ENCODE measurements at places on chromosomes 6 and 20.

DNA sequence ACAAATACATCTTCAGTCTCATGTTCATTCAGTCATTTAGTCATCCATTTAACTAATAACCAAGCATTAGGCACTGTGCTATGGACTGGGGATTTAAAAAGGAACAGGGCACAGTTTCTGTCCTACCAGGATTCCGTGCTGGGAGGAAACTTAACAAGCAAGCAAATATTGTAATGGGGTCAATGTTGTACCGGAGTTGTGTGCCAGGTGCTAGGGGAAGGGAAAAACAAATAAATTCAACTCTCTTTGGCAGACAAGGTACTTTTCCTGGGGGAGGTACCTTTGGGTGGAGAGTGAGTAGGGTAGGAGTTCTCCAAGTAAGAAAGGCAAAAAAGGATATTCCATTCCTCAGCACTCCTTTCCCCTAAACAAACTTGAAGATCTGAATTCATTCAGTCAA lies 90.3 kb downstream of the OLIG3 start:
- no peak for DNase-seq

GRCh38 chr6:22668717-22669116 lies 99.4 kb downstream of the HDGFL1 start:
- no peak for DNase-seq

DNA sequence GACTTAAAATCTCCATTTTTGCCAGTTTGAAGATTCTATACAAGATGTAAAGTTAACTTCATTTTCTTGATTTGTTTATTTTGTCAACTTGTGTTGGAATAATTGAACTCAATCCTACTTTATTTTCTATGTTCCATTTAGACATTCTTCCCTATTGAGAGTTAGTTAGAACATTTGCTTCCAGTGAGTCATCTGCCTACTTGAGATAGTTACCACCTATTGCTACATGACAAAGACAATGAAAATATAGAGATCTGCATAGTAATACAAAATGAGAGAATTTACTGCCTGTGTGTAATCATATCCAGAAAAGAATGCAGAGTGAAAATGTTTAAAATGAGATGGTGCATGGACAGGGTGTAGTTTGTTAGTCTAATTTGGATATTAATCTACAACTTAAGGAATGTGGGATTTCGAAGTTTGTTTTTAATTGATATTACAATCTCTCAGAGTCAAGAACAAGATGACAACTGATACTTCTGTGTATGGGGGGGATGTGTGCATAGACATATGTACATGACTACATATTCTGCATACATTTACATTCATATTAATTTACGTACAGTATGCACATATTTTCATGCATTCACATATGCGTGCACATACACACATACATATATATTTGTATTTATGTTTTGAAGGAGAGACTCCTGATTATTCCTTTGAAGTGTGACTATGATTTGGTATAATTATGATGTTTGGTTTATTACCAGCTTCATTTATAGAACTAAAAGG lies 420.1 kb downstream of the NKAIN2 start:
- no peak for DNase-seq

DNA sequence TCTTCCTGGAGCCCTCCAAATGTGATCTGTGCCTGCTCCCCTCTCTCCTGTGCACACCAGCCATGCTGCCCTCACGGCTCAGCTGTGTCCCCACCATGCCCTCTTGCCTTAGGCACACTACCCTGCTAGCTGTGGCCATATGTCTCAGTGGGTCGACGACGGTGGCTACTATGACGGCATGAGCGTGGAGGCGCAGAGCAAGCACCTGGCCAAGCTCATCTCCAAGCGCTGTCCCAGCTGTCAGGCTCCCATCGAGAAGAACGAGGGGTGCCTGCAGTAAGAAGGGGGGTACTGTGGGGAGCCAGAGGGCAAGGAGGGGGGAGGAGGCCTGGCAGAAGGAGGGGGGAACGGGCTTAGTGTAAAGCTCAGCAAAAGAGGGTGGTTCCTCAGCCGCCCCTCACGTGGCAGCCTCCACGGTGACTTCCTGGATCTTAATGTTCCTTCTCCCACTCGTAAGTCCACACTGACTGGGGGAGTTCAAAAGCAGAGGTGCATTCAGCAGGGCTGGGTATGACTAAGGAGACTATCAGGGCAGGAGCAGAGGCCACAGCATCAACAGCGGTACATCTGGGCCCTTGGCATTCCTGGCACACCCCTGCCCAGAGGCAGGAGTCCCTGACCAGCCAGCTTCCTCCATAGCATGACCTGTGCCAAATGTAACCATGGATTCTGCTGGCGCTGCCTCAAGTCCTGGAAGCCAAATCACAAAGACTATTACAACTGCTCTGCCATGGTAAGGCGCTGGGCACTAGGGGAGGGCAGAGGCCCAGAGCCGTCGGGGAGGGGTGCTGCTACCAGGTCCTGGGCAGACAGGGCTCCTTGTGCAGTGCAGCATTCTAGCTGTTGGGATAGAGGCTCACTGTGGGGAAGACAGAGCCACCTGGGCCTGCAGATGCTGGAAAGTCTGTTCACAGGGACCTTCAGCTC lies 8.0 kb downstream of the DNPH1 start:
- DNase-seq = no peak

DNA sequence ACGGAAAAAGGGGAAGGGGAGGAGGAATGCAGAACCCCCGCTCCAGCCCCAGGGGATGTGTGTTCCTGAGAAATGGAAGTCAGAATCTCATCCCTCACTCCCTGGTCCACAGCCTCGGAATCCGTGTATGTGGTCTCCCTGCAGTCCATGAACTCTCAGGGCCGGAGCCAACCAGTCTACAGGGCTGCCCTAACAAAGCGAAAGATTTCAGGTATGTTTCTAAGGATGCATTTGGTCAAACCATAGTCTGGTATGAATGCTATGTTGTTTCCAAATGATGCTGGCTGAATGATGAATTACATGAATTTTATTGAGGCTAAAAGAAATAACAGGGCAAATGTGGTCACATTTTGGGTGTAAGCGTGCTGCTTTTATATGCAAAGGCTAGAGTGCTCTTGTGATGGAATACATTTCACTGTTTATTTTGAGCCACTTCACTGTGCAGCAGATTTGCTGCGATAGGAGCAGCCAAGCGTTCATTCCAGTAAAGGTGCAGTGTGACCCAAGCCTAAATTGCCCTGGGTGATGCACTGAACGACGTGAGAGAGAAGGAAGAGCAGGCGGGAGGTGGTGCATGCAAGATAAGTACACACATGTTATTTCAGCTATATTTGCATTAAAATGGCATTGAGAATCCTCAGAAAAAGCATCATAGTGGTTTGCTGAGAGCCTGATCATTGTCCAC lies 52.4 kb downstream of the FNDC1 start:
- DNase-seq = no peak

DNA sequence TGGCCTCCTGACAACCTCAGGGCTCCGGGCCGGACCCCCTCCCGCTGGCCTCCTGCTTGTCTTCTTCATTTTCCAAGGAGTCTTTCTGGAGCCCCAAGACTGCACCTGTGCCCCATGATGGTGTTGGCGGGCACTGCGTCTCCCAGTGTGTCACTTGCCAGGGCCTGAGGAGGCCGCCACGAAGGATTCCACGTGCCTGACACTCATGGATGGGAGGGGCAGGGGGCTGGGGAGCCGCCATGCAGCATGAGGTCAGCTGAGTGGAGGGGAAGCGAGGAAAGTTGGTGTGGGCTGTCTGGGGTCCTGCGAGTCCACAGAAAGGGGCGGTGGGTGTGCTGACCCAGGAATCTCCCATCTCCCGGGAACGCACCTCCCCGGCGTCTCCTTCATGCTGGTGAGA lies 165.7 kb downstream of the SMOC2 start:
- no peak for DNase-seq

DNA sequence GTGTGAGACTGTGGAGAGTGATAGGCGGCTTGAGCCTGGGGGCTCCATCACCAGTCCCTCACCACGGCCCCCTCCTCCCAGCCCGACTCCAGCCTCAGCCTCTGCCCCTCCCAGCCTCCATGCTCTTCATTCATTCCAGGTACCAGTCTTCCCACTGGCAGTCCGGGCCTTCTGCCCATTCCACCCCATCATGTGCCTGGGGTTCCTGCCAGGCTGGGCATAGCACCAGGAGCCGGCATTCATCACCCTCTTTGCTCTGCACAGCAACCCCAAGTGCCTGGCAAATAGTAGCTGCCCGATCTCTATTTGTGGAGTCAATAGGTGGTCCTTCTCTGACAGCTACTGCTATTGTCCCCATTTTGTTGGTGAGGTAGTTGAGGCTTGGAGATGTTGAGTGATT lies 39.6 kb upstream of the GTSF1L start:
- DNase-seq = no peak

- no peak for DNase-seq
Measured at GRCh38 chr6:111739257-111739696, 133.6 kb upstream of the TRAF3IP2 start.

- no peak for DNase-seq
Measured at GRCh38 chr20:8057871-8058270, 38.3 kb upstream of the TMX4 start.

GRCh38 chr6:36886950-36887618 lies 1.3 kb downstream of the C6orf89 start:
- DNase-seq = no peak

DNA sequence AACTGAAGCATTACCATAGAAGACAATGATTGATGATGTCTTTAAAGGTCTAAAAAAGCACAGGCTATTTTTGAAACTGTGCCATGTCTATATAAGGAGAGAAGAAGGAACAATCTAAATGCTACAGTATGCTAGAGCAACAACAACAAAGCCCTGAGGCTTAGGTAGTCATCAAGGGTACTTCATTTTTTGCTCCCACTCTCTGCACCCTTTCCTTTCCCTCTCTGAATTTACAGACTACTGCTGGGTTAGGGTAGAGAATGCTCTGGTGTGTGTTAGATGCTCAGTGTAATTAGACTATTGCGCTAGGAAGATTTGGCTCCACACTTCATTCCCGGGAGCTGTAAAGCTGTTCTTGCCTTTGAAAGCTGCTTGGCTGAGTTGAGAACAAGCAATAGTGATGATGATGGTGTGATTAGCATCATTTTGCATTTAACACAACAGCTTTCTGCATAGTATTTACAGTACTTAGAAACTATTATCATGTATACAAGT lies 1262.5 kb upstream of the CITED2 start:
- no peak for DNase-seq

GRCh38 chr6:111367393-111368088 lies 115.5 kb downstream of the REV3L start:
- DNase-seq = no peak

DNA sequence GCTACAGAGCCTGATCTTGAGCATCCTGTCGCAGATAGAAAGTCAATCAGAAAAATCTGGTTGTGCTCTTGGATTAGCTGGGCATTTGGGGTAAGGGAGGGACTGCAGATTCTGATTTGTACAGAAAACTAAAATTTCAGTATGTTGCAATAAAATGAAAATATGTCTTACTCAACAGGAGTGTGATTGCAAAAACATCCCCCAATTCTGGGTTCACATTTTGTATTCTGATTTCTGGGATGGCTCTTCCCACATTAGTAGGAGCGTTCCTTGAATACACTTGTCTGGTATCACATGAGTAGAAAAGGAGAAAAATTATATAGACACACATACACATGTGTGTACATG lies 40.5 kb downstream of the PANK2 start:
- DNase-seq = no peak

GRCh38 chr6:113366505-113366904 lies 490.6 kb upstream of the MARCKS start:
- DNase-seq = no peak

- DNase-seq = no peak
Measured at GRCh38 chr6:90483116-90483839, 103.6 kb downstream of the MAP3K7 start.

DNA sequence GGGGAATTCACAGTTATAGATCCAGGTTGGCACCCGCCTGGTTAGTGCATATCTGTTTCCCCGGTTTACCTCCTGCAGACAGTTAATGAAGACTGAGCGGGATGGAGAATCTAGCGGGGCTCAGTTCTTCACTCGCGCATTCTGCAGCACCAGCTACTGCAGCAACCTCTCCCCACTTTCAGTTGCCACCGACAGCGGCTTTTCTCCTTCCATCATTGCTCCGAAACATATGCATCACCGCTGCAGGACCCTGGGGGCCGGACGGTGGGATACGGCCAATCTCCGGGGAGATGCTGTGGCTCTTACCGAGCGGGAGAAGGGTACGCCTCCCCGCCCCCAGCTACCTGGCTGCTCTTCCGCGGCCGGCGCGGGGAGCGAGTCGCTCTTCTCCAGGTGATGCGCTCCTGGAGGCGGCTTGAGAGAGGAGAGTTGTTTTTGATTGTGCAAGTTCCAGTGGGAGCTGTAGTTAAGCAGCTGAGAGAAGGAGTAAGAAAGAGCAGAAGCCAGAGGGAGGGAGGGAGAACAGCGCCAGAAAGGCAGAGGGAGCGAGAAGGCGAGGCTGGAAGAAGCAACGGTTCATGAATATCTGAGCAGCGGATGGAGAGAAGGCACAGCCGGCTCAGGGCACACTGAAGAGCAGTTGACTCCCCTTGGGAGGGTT lies at the start of gene SGK1:
TSS of gene SGK1 (minus strand) at position 642 of the 661 bp plus-strand sequence. CDS start 652 bp downstream, outside the sequence.
- DNase-seq = no peak

DNA sequence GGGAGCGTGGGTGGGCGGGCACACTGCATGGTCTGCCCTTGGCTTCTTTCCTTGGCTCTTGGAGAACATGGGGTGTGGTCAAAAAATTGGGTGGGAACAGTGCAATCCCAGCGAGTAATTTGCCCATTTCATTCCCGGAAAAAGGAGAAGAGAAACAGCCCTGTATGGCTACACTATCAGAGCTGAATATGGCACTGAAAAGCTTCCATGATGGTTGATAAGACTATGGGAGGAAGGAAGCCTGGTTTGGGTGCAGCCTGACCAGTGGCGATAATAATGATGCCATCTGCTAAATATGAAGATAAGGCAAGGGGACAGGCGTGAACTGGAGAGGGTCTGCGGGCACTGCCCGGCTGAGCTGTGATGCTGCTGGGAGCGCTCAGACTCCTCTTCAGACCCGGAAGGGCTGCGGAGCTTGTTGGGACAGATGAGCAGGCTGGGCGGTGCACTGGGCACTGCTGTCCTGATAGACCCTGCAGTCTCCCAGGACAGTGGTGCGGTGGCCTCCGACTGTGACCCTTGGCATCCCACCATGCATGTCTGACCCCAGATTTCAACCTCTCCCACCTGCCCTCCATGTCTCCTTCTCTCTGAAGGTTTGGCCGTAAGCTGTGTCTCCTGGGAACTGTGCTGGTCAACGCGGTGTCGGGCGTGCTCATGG lies 10.2 kb downstream of the SLC22A1 start:
- DNase-seq = no peak
